ENCODE measurements at places on chromosomes 3 and 15.

GRCh38 chr3:52874160-52874701, 23.1 kb downstream of the STIMATE start:
- DNase-seq, result no peak

- no peak for DNase-seq
Measured at GRCh38 chr15:101313041-101313761, 18.2 kb upstream of the SNRPA1 start.

DNA sequence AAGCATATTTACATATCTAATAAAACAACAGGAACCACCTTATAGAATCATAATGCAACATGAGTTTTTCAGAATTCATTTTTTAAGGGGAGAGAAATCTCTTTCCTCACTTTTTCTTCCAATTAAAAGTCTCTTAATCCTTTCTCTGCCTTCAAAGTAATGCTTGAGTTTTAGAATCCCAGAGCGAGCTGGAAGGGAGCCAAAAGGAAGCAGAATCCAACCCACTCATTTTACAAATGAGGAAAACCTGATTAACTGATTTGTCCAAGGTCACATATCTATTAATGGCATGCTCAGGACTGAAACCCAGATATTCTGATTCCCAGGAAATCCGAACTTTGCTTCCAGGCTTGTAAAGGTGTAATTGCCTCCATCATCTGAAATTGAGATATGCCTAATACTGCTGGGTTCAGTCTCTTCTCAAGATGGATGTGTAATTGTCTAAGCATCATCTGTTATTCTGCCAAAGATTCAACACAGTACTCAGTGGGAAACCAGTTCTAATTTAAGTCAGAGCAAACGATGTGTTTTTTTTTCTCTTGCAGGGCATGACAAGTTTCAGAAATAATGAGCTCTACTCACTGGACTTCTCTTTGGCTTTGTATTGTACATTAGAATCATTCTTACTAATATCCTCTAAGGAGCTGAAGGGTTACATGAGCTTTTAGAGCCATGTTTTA, 481.4 kb upstream of the CFAP20DC start:
- DNase-seq, result no peak

- DNase-seq, result no peak
Measured at GRCh38 chr3:30535525-30535924, 70.9 kb upstream of the TGFBR2 start.

DNA sequence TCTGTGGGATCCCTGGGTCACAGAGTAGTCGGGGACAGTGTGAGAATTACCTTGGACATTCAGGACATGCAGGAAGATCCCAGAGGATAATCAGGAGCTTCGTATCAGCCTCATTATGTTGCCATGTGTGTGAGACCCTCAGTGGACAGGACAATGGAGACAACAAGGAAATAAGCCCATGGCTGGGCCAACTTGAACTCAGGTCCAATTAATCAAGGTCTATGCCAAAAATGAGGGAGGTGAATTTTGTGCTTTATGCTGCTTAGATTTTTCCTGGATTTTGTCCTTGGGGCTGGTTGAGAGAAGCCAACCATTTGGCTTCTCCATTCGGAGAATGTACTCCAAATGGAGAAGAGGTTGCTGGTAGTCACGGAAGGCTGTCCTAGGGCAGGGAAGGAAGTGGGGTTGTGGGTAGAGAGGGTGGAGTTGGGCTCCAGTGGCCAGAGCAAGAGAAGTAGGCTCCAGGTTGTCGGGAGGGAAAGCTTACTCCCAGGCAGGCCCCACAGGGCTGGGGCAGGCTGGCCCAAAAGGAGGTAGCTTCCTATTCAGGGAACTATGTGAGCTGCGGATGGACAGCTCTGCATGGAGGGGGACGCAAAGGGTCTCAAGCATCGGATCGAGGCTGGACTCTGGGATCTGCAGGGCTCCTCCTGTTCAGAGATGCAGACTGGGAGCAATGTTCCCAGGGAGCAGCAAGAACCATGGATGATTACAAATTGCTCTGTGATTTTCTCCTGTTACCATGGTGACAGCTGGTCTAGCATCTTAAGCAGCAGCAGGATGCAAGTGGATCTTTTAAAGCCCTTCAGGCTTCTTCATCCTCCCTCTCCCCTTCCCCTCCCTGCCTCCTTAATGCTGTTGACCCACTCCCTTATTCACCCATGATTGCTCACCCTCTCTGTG, 91.1 kb downstream of the WNT7A start:
- DNase-seq, result no peak

Data from DMS79 (cell line).